Endodermal cell (in vitro differentiated cells): ENCODE measurements at places on chromosomes 4 and X.

GRCh38 chr4:1746265-1746691 lies 25.0 kb downstream of the TACC3 start:
- DNase-seq: peak; percentile 99

DNA sequence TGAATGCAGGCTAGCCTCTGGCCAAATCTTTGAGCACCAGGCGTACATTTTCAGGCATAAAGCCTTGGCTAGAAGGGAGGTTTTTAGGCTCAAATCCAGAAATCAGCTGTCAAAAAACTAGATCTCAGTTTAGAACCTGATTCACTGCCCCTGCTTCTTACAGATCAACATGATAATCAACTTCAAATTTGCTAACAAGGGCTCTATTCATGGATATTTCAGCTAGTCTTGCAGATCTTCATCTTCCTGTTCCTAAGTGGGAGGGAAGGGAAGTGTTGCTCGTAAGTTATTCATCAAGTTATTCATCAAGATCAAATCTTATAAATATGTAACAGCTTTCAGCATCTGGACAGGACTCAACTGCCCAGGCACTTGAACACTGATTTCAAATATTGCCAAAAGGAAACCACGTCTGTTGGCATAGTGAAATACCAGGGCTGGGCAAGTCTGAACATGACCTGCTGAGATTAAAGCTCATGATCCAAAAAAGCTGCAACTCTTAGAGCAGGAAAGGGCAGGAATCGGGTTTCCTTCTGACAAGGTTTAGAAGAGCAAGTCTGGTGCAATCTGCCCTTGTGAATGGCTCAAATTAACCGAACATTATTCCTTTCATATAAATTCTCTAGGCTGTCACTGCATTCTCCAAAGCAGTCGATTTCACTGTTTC lies 200.3 kb downstream of the PDGFC start:
- DNase-seq: no peak

- DNase-seq: no peak
These were observed 5.9 kb upstream of the HPGD start for GRCh38 chr4:174528226-174528625.

DNA sequence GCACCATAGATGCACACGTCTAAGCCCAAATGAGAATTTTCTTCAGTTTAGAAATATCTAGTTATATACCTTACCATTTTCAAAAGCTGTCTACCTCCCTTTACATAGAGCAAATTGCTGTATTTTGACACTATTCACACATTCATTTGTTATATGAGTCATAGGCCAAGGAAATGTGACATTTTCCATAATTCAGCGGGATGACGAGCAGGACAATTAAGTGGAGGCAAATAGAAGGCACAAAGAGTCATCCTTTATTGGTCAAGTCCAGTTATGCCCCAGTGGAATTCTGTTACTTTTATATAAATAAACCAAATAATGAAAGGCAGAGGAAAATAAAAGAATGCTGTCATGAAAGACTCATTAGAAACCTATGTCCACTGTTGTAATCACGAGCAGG lies 27.9 kb downstream of the FGF13 start:
- no peak for DNase-seq

DNA sequence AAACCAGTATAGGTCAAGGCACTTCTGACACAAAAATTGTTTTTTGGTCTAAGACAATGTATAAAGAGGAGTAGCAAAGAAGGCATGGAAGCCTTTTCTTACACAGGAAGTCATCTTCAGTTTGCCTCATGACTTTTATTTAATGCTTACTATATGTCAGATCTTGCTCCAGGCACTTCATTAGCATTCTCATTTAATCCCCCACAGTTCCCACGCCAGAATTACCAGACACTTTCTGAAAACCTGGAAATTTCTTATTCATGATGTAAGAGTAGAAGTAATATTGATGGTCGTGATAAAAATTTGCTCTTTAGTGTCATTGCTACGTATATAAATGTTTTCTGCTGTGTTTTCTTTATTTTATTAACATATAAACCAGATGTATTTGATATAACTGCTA lies 39.2 kb downstream of the ARHGEF38 start:
- no peak for DNase-seq

DNA sequence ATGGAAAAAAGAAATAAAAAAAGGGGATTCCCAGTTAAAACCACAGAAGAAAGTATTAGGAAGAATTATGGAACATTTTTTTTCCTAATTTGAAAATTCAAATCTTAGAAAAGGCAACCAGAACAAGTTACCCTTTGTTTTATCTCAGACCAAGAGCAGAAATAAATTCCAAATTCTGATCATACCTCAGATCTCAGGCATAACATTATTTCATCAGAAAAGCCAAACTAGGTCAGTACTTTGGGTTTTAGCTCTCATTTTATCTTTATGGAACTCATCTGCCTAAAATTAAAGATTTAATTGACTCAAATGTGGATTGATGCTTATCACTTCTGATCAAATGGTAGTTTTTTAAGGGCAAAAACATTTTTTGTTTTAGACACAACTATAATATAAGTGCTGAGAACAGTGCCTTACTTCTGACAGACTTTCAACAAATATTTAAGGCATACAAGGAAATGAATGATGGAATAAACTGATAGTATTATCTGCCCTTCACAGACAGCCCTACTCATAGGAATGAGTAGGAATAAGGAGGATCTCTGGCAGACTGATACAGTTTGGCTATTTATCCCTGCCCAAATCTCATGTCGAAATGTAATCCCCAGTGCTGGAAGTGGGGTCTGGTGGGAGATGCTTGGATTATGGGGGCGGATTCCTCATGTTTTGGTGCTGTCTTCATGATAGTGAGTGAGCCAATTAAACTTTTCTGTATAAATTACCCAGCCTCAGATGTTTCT lies 245.3 kb upstream of the PITX2 start:
- DNase-seq: no peak

GRCh38 chr4:7808752-7809151 lies 130.9 kb downstream of the AFAP1 start:
- DNase-seq: no peak

- no peak for DNase-seq
These were observed 192.9 kb upstream of the RBPJ start for GRCh38 chr4:26127851-26128337.

- DNase-seq: no peak
These were observed 37.1 kb downstream of the ENOPH1 start for GRCh38 chr4:82467471-82467870.
